ENCODE measurements at places on chromosomes 1 and 21. TPM values are rescaled to one million over a fixed set of nuclear protein-coding genes. Genes with fewer than 3 reads are reported as not detected.

DNA sequence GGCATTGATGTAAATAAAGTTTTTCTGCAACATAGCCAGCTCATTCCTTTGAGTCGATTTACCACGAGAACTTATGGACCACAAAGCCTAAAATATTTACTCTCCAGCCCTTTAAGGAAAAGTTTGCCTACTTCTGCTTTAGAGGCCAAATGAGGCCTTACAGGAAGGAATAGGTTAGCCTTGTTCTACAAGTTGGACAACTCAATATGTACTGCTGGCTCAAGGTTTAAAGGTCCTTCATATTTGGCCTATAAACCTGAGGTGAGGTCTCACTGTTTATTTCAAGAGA is 144.5 kb upstream of the DNAH14 start:
- H3K27ac ChIP-seq: no peak overlapping the region
- peaks cover 10% of the 10 kb centered on the region for H3K4me1 ChIP-seq
- no peak overlapping the region for H3K4me3 ChIP-seq
- no peak for DNase-seq

DNA sequence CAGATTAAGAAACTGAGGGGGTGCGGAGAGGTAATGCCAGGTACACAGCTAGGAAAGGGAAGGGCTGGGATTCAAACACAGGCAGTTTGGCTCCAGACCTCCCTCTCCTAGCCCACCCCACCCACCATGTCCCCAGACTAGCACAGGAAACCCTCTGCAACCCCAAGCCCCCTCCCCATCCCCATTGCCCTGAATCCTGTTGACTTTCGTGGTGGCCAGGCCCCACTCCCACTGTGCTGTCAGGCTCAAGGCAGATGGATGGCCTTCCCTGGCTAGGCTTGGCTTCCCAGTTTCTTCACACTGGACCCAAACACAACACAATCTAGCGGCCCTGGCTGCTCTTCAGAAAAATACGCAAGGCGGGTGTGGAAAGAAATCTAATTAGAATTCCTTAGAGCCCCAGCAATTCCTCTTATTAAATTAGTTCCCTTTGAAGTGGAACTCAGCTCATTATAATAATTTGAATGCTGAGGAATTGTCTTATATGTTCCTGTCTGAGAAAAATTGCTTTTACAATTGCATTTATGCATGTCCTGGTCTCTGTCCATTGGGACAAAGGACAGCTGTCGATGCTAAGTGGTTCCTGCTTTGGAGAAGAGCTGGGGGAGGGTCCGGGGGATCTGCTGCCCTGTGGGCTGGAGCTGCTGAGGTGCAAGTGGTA is 97.4 kb downstream of the SYF2 start:
- H3K4me1 ChIP-seq: no peaks in the 10 kb centered on the region
- H3K27ac ChIP-seq: no peak overlapping the region
- DNase-seq: no peak
- no peaks in the 10 kb centered on the region for H3K36me3 ChIP-seq
- H3K27me3 ChIP-seq: peaks cover 6% of the 10 kb centered on the region
- no peak overlapping the region for H3K4me3 ChIP-seq

DNA sequence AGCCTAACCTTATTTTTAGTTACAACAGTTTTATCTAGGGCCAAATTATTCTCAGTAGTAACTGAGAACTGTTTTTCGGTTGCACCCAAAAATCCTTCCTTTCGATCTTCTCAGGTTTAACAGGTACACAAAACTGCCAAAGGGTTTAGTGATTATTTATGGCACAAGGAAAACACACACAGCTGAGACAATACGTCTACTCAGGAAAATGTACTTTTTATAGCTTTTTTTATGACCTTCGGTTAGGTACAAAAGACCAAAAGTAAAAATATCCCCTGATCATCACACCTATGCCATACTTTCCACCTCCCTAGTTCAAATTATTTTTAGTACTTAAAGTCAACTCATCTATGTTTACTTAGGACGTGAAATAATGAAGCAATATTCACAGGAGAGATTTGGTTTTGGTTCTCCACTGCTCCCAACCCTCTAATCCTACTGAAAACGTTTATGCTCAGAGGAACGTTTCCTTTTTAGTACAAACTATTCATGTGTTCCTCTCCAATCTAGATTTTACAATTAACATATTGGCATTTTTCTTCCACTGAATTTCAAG is 48.7 kb downstream of the TTLL7 start:
- no peak overlapping the region for H3K27ac ChIP-seq
- no peak for DNase-seq
- no peak overlapping the region for H3K4me3 ChIP-seq
- H3K36me3 ChIP-seq: no peaks in the 10 kb centered on the region
- no peaks in the 10 kb centered on the region for H3K4me1 ChIP-seq
- H3K27me3 ChIP-seq: no peaks in the 10 kb centered on the region

- H3K27ac ChIP-seq: no peak overlapping the region
- no peak for DNase-seq
- H3K36me3 ChIP-seq: no peaks in the 10 kb centered on the region
- H3K4me1 ChIP-seq: no peaks in the 10 kb centered on the region
- H3K4me3 ChIP-seq: no peak overlapping the region
Measured at GRCh38 chr1:58459911-58460310, 86.6 kb downstream of the OMA1 start.

DNA sequence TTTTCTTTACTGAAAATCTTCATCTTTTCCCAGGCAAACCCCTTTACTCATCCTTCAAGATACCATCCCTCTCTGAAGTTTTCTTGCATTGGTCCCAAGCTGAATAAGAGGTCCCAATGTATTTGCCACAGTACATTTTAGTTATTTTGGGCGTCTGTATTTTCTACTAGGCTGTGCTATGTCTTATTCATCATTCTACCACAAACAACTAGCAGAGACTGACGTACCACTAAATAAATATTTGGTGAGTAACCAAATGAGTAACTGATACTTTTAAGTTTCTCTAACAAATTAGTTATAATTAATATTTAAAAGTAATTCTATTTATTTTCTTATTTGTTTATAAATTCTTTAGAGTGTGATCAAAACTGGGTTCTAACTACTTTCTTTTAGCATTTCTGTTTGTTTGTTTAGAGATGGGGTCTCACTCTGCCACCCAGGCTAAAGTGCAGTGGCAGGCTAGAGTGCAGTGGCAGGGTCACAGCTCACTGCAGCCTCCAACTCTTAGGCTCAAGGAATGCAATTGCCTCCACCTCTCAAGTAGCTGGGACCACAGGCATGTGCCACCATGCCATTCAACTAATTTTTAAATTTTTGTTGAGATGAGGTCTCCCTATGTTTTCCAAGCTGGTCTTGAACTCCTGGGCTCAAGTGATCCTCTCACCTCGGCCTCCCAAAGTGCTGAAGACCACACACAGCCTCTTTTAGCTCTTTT is 33.1 kb downstream of the NDC1 start:
- H3K36me3 ChIP-seq: peaks cover 31% of the 10 kb centered on the region
- H3K27me3 ChIP-seq: no peaks in the 10 kb centered on the region
- no peak for DNase-seq
- no peaks in the 10 kb centered on the region for H3K4me1 ChIP-seq
- no peak overlapping the region for H3K27ac ChIP-seq
- no peak overlapping the region for H3K4me3 ChIP-seq

DNA sequence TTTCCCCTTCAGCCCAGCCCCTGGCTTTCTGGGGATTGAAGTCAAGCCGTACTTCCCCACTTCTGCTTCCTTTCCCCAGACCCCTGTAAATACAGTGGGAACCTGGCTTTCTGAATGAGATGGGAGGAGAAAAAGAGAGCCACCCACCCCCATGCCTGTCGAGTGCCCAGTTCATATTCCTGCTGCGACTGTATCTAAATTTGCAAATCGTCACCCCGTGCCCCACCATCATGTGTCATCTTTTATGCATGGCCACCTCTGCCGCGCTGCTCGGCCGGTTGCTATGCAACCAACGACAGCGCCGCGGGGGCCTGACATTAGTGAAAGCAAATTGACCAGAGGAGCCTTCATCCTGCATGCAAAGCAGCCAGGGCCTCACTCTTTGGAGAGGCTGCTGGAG is 143.0 kb downstream of the ELAVL4 start:
- H3K27me3 ChIP-seq: peaks cover 7% of the 10 kb centered on the region
- H3K36me3 ChIP-seq: no peaks in the 10 kb centered on the region
- DNase-seq: no peak
- no peak overlapping the region for H3K4me3 ChIP-seq
- H3K27ac ChIP-seq: no peak overlapping the region
- no peaks in the 10 kb centered on the region for H3K4me1 ChIP-seq

- no peaks in the 10 kb centered on the region for H3K27me3 ChIP-seq
- no peaks in the 10 kb centered on the region for H3K36me3 ChIP-seq
- H3K4me1 ChIP-seq: no peaks in the 10 kb centered on the region
- no peak for DNase-seq
- H3K4me3 ChIP-seq: no peak overlapping the region
- no peak overlapping the region for H3K27ac ChIP-seq
Measured at GRCh38 chr1:79105500-79105899, 99.0 kb upstream of the ADGRL4 start.

GRCh38 chr1:160437432-160438316 is 37.3 kb downstream of the VANGL2 start:
- no peaks in the 10 kb centered on the region for H3K36me3 ChIP-seq
- DNase-seq: peak; percentile 58
- H3K4me3 ChIP-seq: peak overlapping the region; percentile 90
- peak overlapping the region; percentile 94 for H3K27ac ChIP-seq
- H3K27me3 ChIP-seq: no peaks in the 10 kb centered on the region

SIPA1L2 gene
- polyA plus RNA-seq: not detected

HMCN1 gene
- polyA plus RNA-seq: 0.33 TPM

PROK1 gene
- not detected for polyA plus RNA-seq

NBPF10 gene
- 0.11 TPM for polyA plus RNA-seq

KCNE2 gene
- 0.27 TPM for polyA plus RNA-seq
